ENCODE measurements at places on chromosomes 2 and 18. TPM values are rescaled to one million over a fixed set of nuclear protein-coding genes. Genes with fewer than 3 reads are reported as not detected.

The LOXL3 gene
- 147 TPM for total RNA-seq

The CDKL4 gene
- 11.8 TPM for total RNA-seq

The SAG gene
- total RNA-seq = not detected

The WDR35 gene
- total RNA-seq = 10.7 TPM

The SPP2 gene
- not detected for total RNA-seq

The NUP35 gene
- 23.2 TPM for total RNA-seq

The ACSL3 gene
- 124 TPM for total RNA-seq

The VAMP5 gene
- 35.8 TPM for total RNA-seq

The ANKRD30B gene
- 0.96 TPM for total RNA-seq

The AGXT gene
- not detected for total RNA-seq

The SIX3 gene
- total RNA-seq = not detected

The ARL5A gene
- total RNA-seq = 82.6 TPM

The HOXD8 gene
- 0.85 TPM for total RNA-seq

The UGT1A10 gene
- total RNA-seq = not detected

The NT5C1B gene
- total RNA-seq = not detected

The TMEFF2 gene
- under 0.01 TPM for total RNA-seq

The RNF149 gene
- total RNA-seq = 63.7 TPM

The NEU2 gene
- total RNA-seq = not detected

The SDC1 gene
- total RNA-seq = 14.4 TPM

The ATP8B1 gene
- 86.8 TPM for total RNA-seq

The KIF1A gene
- total RNA-seq = not detected

The ASXL2 gene
- total RNA-seq = 3.6 TPM

The EVA1A gene
- total RNA-seq = 67.1 TPM

The C2orf81 gene
- 1.1 TPM for total RNA-seq

The ALPP gene
- total RNA-seq = not detected

The LHCGR gene
- not detected for total RNA-seq

The CRACDL gene
- total RNA-seq = not detected

The FAP gene
- total RNA-seq = 274 TPM

The GPD2 gene
- total RNA-seq = 97.2 TPM

The ABCA12 gene
- under 0.01 TPM for total RNA-seq

The KCNG2 gene
- total RNA-seq = 0.19 TPM

The PID1 gene
- total RNA-seq = 6.9 TPM

The BIN1 gene
- 40.9 TPM for total RNA-seq

The C2orf80 gene
- not detected for total RNA-seq

The CYBRD1 gene
- 81.9 TPM for total RNA-seq

The CLIP4 gene
- 91.9 TPM for total RNA-seq

The ZNF532 gene
- total RNA-seq = 58.1 TPM

The NGEF gene
- 1.9 TPM for total RNA-seq

The ZNF521 gene
- total RNA-seq = 9.9 TPM

The CYP27C1 gene
- total RNA-seq = not detected

The TCF7L1 gene
- total RNA-seq = 2.3 TPM

The NEU4 gene
- total RNA-seq = 0.28 TPM
